SK-N-DZ (cell line): ENCODE measurements at places on chromosomes 3 and 15.

DNA sequence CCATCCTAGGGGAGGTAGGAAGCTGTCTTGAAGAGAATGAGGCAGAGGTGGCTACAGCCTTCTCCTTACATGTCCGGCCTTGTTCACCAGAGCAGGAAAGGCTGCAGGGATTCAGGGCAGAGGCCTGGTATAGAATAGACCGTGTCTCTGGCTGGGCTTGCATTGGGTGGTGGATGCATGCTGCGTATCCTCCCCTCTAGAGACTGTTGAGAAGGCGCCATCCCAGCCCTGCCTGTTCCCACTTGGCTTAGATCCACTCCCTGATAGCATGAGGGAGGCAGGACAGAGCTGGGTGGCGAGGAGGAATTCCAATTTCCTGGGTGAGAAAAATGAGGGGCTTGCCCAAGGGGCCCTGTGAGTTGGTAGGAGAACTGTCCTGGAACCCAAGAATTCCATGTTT is 57.5 kb downstream of the CORO2B start:
- no peak for DNase-seq

DNA sequence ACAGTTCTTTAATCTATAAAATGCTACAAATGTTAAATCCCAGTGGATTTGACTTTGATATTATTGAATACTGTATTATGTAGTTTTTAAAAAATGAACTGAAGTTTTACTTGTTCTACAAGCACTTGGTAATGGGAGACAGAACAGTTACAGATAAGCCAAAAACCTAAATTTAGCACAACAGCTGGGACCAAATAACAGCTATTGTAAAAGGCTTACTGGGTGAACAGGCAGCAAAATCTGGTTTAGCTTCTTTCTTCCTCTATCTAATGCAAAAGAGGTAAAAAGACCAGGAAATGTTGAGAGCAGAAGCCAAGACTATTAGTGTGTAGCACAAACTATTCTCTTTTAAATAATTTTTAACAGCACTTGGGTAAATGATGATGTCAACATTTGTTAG is 1.6 kb upstream of the ATOSA start:
- DNase-seq: no peak

DNA sequence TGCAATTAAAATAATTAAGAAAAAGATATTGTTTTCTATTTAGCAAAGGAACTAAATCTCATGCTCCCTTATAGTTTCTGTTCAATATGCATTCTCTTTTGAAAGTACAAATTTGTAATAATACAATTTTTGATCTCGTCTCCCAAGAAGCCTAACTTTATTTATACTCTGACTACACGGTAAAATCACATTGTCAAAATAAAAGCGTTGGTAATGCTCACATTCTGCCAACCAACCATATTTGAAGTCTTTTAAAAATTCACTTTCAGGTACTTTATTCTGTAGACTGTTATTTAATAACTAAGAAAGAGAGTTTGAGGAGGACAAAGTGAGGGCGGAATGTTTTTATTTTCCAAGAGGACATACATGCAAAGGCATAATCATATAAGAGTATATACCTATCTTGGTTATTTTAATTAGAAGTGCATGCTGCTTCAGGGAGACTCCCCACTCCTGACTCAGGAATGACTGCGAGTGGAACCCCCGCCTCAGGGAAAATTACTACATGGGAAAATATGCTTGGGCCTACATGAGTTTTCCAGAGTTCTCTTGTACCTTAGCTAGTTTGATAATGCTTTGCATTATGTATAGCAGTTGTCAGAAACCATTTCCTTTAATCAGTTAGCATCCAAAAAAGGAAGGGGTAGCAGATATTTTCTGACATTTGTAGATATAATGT is 19.3 kb downstream of the MBNL1 start:
- DNase-seq: no peak

DNA sequence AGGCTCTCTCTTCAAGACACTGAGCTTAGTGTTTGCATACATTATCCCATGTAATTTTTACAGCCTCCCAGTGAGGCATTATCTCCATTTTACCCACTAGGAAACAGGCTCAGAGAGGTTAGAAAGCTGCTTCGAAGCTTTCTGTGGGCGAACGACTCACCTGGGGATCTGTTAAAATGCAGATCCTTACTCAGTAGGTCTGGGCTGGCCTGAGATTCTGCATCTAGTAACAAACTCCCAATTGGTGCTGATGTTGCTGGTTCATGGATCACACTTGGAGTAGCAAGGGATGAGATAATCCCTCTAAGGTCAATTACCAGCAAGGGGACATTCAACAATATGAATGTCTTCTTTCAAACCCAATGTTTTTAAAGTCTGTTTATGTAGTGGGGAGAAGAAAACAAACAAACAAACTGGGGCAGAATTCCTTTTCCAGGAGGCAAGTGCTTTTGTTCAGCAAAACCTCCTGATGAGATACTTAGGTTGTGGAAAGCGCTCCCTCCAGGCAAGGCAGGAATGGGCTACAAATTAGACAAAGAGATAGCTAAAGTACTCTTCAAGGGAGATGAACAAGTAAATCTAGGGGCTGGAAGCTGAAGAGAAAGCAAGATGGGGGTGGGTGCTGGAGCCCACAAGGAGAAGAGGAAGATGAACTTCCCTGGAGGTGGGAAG is 311.9 kb downstream of the SHQ1 start:
- DNase-seq: no peak

DNA sequence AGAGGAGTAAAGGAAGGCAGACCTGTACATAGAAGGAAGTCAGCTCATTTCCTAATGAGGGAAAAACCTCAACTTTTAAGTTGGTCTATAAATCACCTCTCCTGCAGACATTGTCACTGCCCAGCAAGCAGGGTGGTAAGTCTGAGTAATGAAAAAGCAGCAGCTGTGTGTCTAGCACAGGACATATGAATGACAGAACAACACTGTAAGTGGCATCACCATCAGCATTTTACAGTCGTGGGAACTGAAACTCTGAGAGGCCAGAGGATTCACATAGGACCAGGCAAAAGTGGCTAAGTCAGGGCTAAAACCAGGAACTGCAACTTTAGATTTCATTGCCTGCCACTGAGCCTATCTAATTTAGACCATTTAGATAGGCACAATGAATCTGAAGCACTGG is 235.6 kb downstream of the CLSTN2 start:
- DNase-seq: no peak

- DNase-seq: no peak
These were observed 12.4 kb downstream of the HES1 start for GRCh38 chr3:194148383-194148782.

- no peak for DNase-seq
These were observed 71.2 kb downstream of the FAM43A start for GRCh38 chr3:194756791-194757325.

DNA sequence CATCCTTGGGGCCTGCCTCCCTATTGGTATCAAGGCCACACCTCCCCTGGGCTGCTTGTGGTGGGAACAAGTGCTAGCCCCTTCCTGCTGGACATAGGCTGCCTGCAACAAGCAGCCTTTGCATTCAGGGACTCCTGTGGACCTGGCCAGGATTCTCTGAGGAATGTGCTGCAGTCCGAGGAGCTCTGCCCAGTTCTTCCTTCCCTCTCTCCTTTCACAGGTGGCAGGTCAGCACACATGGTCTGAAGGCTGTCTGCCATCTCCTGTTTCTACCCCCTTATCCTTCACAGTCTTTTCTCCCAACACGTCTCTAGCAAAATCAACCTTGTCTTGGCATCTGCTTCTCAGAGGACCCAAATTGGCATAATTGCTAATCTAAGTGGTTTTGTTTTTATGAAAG is 97.0 kb upstream of the LIPC start:
- DNase-seq: no peak

DNA sequence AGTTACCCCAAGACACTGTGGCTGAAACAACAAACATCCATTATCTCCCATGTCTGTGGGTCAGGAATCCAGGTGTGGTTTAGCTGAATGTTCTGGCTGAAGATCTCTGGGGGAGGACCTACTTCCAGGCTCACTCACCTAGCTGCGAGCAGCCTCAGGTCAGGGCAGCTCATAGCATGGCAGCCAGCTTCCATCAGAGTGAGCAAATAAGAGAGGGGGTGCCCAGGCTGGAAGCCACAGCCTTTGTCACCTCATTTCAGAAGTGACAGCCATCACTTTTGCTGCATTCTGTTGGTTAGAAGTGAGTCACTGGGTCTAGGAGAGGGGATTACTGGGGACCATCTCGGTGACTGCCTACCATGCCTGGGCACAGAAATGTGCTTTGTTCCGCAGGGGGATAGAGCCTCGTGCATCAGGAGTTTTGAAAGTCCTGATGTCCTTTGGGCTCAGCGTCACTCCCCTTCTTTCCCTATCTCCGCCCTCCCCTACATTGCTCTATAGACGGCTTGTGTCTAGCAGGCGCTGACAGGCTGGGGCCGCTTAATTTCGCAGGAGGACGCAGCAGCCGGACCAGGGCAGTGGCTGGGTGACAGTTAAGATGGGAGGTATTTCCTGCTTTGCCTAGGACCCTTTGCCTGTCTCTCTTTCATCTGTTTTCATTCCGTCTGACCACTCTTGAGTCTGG is 25.4 kb downstream of the TGM4 start:
- no peak for DNase-seq

DNA sequence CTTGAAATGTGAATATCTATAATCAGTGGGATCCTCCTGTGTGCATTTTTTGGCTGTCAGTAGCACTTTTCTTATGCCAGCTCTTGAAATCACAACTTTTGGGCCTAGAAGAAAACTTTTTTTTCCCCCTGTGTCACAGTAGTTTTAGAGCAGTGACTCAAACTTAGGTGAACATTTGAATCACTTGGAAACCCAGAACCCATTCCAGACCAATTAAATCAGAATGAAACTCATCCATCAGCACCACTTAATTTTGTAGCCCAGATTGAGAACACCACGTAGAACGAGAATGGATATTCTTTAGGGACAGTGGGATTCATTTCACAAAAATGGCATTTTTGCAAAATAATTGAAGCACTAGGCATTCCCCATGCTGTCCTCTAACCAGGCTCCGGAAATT is 224.8 kb upstream of the NANOGP8 start:
- DNase-seq: no peak

- no peak for DNase-seq
These were observed 77.2 kb downstream of the CADPS start for GRCh38 chr3:62798000-62798399.

GRCh38 chr3:11810276-11810675 is 36.4 kb downstream of the TAMM41 start:
- no peak for DNase-seq

DNA sequence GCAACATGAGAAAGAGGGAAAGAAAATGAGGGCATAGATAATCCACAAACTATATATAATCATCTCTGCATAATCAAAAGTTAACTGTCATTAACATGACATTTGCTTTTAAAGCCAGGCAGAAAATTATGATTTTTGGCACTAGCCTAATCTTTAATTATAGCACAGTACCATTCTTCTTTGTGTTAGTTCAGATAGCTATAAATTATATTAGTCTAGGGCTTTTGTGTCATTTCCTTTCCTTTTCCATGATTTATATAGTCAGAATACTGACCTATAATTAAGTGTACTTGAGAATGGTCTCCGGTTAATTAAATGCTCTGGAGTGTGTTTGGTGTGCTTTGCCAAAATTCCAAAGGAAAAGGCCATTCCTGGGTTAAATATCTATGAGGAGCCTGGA is 441.9 kb upstream of the THRB start:
- no peak for DNase-seq

GRCh38 chr3:49352890-49353421 is 5.2 kb downstream of the GPX1 start:
- DNase-seq: no peak

DNA sequence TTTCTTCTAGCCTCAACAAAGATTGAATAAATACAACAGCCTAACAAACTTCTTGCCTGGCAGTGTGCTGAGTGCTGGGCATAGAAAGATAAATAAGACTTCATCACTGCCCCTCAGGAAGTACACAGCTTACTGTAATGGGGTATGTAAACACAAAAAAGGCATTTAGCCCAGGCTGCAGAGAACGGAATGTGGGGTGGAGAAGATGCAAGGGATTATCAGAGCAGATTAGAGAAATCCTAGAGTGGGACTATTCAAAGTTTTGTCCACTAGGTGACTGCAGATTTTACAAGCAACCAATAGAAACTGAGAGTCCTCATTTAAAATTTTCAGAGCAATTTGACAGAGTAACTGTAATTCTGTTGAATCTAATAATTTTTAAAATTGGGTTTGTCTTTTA is 35.4 kb upstream of the TSC22D2 start:
- no peak for DNase-seq

- DNase-seq: no peak
These were observed 1.8 kb downstream of the DAPK2 start for GRCh38 chr15:64044300-64045100.

DNA sequence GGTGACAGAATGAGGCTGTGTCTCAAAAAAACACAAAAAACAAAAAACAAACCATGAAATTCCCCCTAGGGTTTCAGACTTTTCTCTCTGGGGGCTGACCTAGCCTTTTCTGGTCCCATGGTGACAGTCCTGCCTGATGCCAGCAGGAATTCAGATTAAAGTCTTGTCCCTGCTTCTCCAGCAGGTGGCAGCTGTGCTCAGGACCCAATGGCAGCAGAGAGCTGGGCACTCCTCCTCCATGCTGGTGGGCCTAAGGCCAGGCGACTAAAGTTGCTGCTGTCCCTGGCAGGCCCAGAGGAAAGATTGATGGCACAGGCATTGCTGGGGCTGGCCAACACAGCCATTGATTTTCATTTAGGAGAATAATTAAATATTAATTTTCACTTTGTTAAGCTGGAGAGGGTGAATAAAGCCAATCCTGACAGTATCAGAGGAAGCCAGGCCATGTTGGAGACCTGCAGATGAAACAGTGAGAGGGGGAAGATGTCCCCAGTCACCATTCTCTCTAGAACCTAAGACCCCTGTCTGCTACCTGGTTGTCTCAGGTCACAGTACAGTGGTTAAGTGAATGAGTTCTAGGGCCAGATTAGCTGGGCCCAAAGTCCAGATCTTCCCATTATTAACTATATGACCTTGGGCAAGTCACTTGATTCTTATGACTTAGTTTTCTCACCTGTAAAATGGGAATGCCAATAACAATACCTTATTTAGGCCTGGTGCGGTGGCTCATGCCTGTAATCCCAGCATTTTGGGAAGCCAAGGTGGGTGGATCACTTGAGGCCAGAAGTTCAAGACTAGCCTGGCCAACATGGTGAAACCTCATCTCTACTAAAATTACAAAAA is 7.1 kb downstream of the CELF6 start:
- peak; percentile 76 for DNase-seq

- DNase-seq: no peak
These were observed 336.0 kb upstream of the ONECUT1 start for GRCh38 chr15:53126144-53126543.

DNA sequence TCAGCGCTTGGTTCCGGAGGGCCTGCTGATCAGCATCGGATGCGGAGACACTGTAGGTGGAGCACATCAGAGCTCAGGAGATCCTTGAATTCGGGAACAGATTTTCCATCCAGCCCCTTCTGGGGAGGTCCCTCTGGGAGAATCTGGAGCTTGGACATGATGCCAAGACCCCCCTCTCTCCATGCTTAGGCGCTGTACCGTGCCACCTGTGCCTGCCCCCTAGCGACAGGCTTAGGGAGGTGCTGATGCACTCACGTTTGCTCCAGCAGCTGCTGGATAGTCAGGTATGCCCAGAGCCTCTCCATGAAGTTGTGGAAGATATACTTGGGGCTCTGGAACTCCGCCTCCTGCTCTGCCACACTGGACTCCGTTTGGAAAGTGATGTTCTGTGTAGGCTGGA is 9.7 kb downstream of the ITIH4 start:
- DNase-seq: peak; percentile 62
